T-cell (primary cell): ENCODE measurements at places on chromosomes 3 and 15. TPM values are rescaled to one million over a fixed set of nuclear protein-coding genes. Genes with fewer than 3 reads are reported as not detected.

The TRIM42 gene
- not detected for total RNA-seq

GRCh38 chr3:173703771-173704170, 306.2 kb downstream of the NLGN1 start:
- no peak for DNase-seq

GRCh38 chr3:120172070-120172469, 77.8 kb upstream of the GSK3B start:
- no peak for DNase-seq

The SEMA7A gene
- 3.9 TPM for total RNA-seq

- DNase-seq: no peak
Measured at GRCh38 chr15:94053626-94054025, 177.7 kb upstream of the MCTP2 start.

The GCSAM gene
- 15.8 TPM for total RNA-seq

DNA sequence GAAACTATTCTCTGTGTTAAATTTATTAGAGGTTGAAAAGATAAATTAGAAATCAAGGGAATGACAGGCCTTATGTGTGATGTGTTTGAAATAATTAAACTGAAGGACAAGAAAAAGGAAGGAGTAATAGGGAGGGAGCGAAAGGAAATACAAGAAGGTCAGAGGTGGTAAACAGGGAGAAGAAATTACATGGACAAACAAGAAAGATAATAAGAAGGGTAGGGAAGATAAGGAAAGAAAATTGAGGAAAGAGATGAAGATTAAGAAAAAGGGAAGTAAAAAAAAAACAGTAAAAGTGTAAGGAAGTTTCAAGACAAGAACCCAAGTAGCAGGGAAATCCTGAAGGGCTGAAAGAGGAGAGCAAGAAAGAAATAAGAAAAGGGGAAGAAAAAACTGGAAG, 26.2 kb upstream of the ANXA2 start:
- DNase-seq: no peak

- no peak for DNase-seq
Measured at GRCh38 chr3:181913254-181913653, 201.5 kb downstream of the SOX2 start.

- DNase-seq: no peak
Measured at GRCh38 chr3:9870978-9871377, 9.1 kb downstream of the CIDEC start.

DNA sequence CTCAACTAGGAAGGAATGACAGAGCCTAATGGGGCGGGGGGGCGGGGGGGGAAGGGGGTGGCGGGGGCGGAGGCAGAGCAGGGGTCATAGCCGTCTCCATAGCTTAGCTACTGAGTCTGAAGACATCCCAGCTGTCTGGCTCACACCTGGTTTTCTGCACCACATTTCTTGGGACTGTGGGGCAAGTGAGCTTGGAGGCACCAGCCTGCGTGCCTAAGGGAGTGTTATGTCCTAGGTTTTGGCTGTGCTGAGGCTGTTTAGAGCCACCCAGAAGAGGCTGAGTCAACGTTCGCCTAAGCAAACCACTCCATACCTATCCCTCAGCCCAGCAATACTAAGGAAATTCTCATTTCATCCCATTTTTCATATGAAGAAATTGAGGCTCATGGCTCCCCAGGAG, 1.4 kb downstream of the IL17RD start:
- DNase-seq: no peak

DNA sequence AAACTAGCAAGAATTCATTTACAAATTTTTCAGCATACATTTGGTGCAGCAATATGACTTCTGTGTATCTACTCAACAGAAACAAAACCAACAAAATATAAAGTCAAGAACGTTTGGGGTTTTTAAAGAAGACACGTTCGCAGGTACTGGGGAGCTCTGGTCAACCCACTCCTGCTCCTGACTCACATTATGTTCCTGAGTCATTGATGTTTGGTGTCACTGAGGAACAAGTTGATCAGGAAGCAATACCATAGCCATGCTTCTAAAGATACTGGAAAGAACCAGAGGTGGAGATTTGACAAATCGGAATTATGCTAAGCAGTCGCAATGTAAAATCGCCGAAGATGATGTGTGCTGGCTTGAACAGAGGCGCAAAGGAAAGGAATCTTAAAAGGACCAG, 22.0 kb downstream of the SLC4A7 start:
- no peak for DNase-seq

DNA sequence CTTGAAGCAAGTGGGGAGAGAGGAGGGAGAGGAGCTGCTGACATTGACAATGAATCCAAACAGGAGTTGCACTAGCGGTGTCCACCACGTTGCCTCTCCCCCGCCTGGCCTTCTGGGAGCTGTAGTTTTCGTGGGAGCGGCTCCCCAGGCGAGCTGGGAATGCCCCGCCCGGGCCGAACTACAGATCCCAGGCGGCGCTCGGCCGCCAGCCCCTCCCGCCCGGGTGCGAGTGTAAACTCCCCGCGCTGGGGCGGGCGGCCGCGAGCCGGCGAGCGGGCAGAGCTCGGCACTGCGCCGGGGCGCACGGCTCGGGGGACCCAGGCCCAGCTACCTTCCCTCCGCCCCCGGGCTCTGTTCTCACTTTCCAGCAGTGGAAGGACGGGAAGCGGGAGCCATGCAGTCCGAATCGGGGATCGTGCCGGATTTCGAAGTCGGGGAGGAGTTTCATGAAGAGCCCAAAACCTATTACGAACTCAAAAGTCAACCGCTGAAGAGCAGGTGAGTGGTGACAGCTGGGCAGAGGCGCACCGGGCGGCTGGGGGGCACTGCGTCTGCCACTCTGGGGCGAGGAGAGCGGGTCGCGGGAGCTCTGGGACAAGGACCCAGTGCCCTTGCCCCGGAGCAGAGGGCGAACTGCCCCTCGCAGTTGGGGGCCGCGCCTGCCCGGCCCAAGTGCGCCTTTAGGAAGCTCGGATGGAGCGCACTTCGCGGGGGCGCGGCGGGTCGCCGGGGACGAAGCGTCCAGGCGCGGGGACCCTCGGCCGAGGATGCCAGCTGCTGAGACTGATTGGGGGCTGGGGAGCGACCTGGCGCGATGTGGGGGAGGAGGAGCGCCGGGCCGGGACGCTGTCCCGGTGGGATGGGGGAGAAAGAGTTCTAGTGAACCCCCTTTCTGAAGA, at the start of gene MITF:
MITF (plus strand) TSS at position 261 of the 899 bp plus-strand sequence; CDS start at position 395, 134 bp downstream.
- DNase-seq: no peak

The CKMT1B gene
- not detected for total RNA-seq

DNA sequence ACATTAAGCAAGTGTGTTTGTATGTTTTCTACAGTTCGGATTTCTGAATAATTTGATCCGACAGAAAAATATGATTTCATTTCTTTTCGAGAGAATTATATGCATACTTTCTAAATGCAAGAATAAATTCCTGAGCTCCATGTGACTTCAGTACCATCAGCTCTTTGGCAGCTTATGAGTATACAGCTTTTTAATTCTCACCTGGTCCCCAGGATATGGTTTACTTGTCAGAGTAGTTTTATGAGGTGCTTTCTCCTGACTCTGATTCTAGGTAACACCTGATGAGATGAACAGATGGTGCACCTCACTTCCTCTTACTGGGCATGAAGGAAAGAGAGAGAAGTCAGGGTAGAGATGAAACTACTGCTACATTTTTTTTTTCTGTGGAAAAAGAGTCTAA, 3.1 kb downstream of the HGD start:
- no peak for DNase-seq

- no peak for DNase-seq
Measured at GRCh38 chr3:10480871-10481378, 24.5 kb downstream of the ATP2B2 start.

GRCh38 chr3:58150130-58150809, 60.5 kb downstream of the DNASE1L3 start:
- no peak for DNase-seq

DNA sequence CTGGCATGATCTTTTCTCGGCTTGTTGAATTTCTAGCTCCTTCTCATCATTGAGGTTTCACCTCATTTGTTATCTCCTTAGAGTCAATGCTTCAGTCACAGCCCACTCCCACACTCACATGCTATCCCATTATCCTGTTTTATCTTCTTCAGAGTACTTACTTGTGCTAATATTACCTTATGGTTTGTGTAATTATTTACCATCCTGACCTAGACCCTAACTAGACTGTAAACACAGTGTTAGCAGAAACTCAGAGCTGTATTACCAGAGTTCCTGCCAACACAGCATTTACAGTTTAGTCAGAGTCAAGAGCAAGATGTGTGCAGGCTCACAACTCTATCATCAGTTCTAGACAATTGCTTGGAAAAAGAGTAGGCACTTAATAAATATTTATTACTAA, 144.7 kb downstream of the OTOL1 start:
- no peak for DNase-seq

DNA sequence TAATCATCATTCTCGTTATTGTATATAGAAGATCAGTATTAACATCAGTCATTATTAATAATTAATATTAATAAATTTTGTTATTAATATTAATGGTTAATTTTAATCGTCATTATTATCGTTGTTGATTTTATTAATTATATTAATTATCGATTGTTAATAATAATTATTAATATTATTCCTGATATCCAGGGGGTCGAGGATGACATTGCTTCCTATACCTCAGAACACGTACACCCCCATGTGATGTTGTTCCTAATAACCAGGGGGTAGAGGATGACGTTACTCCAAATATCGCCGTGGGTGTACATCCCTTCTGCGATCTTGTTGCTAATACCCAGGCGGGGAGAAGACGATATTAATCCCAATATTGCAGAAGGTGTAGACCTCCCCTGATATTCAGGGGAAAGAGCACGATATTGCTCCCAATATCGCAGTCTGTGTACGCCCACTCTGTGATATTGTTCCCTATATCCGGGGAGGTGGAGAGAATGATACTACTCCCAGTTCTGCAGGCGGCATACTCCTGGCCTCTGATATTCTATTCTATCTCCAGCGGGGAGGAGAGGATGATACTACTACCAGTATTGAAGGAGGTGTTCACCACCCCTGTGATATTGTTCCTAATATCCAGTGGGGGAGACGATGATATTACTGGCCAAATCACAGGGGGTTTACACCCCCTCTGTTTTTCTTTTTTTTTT, 22.3 kb upstream of the BMF start:
- no peak for DNase-seq

- DNase-seq: no peak
Measured at GRCh38 chr3:108296239-108296638, at the start of gene HHLA2. HHLA2 (plus strand) TSS chr3:108296548; CDS start chr3:108351814, 55,266 bp downstream.

The MKRN3 gene
- total RNA-seq: 2.9 TPM

The BFSP2 gene
- total RNA-seq: not detected

DNA sequence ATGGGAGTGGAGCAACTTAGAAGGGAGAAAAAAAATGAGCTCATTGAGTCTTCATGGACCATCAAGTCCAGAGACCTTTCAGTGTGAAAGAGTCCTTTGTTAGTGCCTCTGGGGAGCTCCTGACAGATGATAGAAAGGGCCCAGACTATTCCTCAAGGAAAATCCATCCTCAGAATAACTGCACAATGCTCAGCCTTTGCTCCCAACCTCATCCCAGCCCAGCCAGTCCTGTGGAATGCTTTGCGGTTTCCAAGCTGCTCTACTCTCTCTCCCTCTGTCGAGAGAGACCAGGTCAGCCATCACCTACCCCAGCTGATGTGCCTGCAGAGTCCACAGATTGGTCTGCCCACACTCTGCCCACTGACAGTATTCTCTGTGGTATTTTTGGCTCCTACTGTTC, 406.2 kb downstream of the MFSD1 start:
- DNase-seq: no peak

GRCh38 chr3:107942951-107943749, 147.7 kb downstream of the CD47 start:
- DNase-seq: no peak

- DNase-seq: no peak
Measured at GRCh38 chr3:87805670-87806069, 253.1 kb downstream of the CGGBP1 start.

DNA sequence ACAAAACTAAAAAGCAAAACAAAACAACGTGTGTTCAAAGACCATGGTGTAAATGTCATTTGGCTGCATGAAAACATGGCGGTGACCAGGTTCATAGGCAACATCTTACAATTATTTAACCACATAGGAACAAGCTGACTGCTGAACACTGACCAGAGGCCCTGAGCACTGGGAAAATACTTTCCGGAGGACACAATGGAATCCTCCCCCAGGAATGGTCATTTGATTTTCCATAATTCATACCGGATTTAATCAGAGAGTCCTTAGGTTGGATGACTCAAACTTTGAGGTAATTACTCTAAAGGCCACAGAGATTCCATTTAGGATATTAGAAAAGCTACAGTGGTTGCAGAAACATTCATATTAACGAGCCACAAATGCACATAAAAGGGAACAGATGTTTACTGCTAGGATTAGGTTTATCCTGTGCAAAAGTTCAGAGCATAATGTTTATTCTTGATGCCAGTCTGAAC, 254.7 kb downstream of the NR1D2 start:
- no peak for DNase-seq

The ALDH1A3 gene
- total RNA-seq: 1.2 TPM

- DNase-seq: no peak
Measured at GRCh38 chr15:99249270-99249841, at the start of gene TTC23. TTC23 (minus strand) TSS chr15:99249581; CDS start chr15:99228712, 20,869 bp downstream.

- DNase-seq: no peak
Measured at GRCh38 chr3:106126067-106126845, 257.4 kb upstream of the CBLB start.
